ENCODE measurements at places on chromosomes 1 and 21.
A peak's percentile ranks its signal among the peaks of the same experiment; 100 is the strongest.

GRCh38 chr1:98104289-98104688, 183.5 kb upstream of the DPYD start:
- peak; percentile 1 for DNase-seq

GRCh38 chr1:25526753-25527152, 16.7 kb upstream of the LDLRAP1 start:
- DNase-seq = no peak

GRCh38 chr1:164557270-164557669, 1.7 kb upstream of the PBX1 start:
- DNase-seq = peak; percentile 69

DNA sequence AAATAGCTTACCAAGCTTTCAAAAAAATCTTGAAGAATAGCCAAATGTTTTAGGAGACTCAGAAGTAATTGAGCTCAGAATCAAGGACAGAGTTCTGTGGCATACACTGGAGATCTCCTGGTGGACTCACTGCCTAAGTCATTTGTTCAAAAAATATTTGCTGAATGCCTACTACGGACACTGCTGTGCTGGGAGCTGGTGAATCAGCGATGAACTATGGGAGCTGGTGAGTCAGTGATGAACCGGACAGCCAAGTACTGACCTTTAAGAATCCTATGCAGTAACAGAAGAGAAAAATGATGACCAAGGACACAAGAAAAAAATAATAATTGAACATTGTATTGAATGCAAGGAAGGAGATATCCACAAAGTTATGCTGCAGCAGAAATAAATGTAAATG, 717.9 kb upstream of the CXADR start:
- no peak for DNase-seq

GRCh38 chr1:197307136-197307535, 39.1 kb downstream of the CRB1 start:
- DNase-seq = peak; percentile 30

DNA sequence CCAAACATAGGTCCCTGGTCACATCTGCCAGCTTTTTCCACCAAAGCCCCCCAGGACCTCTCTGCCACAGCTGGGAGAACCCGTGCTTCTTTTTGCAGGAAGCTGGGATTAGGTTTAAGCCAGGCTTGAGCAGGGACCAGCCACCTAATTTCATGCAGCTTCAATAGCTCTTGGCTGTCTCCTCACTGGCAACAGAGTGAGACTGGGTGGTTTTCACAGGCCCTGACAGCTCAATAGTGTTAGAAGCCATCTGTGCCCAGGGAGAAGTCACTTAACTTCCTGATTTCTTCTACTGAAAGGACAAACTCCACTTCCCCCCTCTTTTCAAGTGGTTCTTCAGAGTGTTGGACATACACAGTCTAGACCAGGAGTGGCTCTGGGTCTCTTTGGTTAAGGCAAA, 20.4 kb upstream of the SRSF4 start:
- no peak for DNase-seq

DNA sequence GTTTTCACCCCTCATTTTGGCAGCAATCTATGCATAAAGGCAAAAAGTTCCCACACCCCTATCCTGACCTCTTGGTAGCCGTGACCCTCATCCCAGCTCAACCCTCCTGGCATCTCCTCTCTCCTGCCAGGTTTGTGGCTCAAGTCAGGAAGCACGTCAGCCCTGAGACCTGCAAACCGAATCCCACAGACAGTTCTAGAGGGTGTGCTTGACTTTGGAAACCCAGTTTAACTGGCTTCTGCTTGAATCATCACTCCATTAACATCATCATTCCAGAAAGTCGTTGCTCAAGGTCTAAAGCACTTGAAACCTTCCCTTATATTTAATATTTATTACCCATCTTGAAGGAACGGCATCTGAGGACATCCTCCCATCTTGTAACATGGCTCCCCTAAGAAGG, 133.4 kb upstream of the ERG start:
- DNase-seq = no peak

DNA sequence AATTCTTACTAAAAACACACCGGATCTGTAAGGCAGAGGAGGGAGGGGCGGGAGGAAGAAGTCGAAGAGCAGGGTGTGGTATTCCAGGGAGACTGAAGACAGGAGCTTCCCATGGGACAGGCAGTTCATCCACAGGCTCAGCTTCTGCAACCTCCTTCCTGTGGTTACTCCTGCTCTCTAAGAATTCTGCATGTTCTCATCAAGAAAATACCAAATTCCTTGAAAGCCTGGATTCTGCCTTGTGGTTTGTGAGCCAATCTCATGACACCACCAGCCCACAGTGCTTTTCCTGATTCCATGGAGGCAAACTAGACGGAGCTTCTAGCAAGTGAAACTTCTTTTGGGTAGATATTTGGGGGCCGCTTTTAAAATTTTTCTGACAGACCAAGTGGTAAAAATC, 1.1 kb upstream of the ST6GALNAC3 start:
- DNase-seq = no peak

Measured in NCI-H2081 (cell line).